Islet precursor cell (in vitro differentiated cells): ENCODE measurements at places on chromosomes 6 and 20.
A peak's percentile ranks its signal among the peaks of the same experiment; 100 is the strongest.

- DNase-seq, result no peak
Measured at GRCh38 chr6:91141346-91141745, 554.5 kb upstream of the MAP3K7 start.

DNA sequence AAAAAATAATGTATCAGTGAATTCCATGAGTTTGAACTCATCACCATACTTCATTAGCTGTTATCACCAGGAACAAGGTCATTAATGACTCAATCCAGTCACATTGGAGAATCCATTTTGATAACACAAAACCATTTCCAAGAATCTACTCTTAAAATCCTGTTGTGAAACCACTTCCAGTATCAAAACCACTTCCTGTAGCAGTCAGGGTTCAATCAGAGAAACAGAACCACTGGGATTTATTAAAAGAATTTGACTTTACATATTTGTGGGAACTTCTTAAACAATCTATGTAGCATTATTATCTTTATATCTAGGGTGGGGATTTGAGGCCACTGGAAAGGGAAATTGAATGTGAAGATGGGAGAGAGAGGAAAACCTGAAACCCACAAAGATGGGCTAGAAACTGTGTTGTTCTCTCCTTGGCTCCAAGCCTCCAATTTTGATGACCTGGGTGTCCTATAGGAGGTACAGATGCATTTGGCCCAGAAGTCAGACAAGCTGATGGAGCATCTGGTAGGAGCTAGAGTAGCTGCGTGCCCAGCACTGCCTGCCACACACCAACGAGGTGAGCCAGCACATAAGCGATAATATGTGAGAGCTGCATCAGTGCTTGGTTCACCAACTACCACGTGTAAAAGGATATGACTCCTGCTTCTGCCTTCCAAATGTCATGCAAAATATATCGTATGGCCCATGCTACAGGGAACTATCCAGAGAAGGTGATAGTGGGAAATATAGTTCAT lies 117.0 kb downstream of the TMEM200A start:
- DNase-seq, result no peak

DNA sequence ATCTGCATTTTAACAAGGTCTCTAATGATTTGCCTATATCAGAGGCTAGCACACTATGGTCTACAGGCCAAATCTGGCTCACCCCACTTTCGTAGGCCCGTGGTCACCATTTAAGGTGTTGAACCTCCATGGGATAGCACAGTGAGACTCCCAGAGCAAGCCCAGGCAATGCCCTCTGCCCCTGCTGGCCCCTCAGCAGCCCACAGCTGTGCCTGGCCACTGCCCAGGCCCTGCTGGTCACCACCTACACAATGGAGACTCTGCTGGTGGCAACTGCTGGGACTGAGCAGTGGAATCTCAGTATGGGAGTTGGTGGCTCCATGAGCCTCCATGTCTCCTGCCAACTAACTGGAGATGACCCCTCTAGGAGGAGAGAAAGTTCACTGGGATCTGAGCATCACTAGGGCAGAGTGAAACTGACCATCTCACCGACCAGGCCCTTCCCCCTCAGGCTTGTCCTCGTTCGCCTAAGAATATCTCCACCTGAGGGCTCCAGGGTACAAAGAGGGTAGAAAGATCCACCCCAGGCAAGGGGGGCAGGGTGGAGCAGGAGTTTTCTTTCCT lies 2.3 kb downstream of the ANKRD66 start:
- DNase-seq, result no peak

- peak; percentile 86 for DNase-seq
Measured at GRCh38 chr6:105992315-105992961, 93.7 kb upstream of the PRDM1 start.

GRCh38 chr6:105921781-105922180 lies 164.4 kb upstream of the PRDM1 start:
- DNase-seq, result no peak

DNA sequence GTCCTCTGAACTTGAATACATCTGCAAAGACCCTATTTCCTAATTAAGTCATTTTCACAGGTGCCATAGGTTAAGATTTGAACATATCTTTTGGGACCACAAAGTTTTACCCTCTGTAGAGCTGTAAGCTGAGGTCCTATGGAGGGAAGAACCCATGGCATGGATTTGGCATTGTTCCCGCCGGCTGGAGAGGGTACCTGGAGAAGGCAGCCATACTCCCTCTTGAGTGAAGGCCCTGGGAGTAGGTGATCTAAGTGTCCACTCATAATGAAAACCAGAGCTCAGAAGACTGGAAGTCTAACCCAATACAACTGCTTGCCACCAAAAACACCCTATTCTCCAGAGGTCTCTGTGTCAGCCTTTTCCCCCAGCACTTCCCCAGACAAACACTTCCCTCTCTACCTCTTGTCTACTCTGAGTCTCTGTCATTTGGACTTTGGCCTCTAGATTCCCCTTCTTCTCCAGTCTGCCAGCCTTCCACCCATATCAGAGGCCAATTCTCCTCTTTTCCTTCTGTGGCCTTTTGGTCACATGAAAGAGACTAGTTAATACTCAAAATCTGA lies 363.9 kb downstream of the MAFB start:
- no peak for DNase-seq

DNA sequence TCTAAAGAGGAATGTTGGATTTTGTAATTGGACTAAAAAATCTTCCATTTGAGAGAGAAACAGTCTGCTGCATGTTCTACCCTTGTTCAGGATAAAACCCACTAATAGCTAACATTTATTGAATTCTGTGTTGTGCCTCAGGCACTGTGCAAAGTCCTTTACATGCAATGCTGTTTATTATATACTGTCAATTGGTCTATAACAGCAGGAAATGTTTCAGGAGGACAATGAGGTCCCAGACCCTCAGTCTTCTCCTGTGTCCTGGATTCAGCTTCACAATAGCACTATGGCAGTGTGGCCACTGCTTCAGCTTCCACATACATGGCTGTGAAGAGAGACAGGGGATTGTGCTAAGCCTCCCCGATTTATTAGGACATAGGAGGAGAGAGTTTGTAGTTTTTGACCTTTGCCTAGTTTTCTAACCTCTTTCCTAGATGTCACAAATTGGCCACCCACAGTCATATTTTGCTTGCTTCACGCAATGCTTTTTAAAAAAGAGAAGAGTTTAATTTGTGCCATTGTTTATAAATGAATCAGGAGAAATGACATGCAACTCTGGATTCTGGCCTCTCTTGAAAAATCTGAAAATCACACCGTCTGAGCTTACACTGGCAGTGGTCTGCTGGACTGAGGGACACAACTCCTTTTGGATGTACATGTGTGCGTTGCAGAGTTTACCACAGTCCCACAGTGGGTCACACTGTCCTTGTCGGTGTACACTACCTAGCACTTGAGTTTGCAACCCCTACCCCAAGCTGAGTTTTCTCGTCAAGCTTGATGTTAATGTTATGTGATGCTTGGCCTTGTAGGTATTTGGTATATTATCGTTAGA lies 11.3 kb downstream of the PTPN1 start:
- no peak for DNase-seq

DNA sequence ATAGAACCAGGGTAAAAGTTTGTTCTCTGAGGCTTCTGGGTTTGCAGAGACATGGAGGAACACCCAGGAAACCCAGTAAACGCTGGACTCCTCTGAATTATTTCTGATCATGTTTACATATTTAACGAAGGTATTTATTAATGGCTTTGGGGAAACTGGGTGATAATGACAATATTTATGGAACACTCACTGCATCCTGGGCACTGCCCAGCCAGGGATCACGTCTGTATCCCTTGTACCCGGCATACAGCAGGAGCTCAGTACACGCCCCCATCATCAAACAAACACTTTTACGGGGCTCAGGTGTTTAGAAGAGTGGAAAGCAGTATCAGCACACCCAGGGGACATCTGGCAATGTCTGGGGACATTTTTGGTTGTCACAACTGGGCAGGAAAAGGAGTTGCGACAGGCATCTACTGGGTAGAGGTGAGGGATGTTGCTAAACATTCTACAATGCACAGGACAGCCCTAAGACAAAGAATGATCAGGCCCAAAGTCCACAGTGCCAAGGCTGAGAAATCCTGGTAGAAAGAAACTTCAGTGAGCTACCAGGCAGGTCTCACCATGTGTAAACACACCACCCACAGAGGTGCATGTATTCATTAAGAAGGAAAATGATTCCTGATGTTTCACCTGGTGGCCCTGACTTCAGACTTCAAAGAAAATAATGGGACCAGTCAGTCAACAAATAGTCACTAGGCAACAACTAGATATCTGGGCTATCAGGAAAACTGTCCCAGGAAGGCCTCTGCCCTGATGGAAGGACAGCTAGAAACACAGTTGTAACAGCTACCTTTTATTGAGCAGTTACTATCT lies 35.3 kb downstream of the ZMYND8 start:
- no peak for DNase-seq

DNA sequence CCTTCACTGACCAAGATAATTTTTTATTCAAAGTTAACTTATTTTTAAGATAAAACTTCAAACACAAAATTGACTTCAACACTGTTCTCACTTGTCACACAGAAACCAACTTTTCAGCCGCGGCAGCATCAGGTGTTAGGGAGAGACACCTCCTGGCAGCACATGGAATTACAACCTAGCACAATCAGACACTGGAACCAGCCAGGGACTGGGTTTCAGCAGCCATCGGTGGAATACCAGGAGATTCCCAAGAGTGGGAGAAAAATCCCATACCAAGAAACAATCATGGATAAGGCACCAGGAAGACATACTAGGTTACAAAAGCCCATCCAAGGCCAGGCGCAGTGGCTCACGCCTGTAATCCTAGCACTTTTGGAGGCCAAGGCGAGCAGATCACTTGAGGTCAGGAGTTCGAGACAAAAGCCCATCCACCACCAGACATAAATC lies 70.0 kb downstream of the SNX5 start:
- DNase-seq, result peak; percentile 81

DNA sequence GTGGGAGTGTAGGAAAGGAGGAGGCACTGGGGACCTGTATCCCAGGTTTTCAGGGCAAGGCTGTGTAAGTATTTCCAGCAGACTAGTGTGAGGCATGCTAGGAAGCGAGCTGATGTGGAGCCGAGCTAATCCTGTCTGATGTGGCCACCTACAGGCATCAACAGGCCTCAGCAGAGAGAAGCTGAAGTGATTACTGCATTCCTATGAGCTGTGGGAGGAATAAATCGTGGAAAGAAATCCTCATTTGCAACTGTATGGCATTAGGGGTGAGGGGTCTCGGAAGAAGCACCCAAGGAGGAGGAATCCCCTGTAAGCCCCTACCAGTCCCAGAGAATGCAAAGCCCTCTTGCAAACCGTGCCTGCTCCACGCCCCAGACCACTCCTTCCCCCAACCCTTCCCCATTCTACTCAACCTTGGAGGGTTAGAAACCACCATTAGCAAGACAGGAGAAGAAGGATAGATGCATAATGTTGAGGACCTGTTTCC lies 41.6 kb downstream of the C6orf15 start:
- DNase-seq, result peak; percentile 92

- no peak for DNase-seq
Measured at GRCh38 chr20:47269309-47270165, 87.0 kb downstream of the ZMYND8 start.

GRCh38 chr6:31356216-31356945 lies 598 bp downstream of the HLA-B start:
- DNase-seq, result no peak

DNA sequence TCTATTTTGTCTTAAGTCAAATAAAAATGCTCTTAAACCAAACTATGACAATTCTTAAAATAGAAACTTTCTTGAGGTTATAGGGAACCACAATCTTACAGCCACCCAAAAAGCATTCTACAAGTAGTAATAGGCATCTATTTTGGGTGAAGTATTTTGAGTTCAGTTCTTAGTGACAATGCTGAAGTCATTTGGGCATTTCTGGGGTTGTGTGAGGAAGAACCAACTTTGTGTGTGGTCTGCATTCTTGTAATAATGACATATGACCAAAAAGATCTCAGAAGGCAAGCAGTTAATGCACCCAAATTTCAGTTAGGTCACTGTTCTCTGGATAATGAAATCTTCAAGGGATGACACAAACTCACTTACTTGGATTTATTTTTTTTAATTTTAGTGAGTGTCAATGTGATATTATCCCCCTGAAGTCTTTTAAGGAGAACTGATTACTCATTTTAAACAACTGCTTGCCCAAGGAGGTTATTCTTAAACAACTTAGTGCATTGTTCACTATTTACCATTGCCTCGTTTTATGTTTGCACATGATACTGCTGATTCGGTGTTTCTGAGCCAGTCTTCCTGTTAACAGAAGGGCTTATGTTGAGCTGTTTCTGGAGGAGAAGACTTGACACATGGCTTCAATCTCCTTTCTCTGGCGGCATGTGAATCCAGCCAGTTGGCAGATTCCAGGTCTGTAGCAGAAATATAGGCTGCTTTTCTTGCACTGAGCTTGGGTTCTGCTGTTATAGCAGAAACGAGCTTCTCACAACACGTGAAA lies 618.9 kb downstream of the BCKDHB start:
- no peak for DNase-seq

DNA sequence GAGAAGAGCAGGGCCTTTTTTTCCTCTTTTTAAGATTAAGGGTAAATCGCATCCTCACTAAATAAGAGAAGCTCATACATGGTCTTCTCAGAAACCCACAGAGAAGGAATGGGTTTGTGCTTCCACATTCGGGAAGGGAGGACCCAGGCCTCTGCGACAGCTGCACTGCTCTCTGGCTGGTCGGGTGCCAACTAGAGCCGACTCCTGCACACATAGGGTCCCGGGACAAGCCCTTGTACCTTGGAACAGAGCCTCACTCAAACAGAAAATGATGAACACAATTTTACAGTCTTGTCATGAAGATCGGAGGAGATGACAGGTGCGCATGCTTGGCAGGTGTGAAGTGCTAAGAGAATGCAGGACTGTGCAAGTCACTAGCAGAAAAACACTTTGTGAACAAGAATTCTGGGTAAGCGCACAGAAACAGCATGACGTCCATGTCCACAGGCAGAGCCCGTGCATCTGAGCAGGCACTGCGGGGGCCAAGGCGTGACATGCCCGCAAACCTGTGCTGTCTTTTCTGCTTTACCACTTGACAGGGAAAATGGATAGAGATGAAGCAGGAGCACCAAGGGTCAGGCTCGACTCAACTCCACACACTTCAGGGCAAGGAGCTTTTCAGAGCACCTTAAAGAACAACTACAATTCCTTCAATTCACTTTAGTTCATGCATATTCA lies 101.0 kb upstream of the MPC1 start:
- no peak for DNase-seq

GRCh38 chr6:166541366-166541765 lies 45.1 kb downstream of the RAMACL start:
- DNase-seq, result no peak

GRCh38 chr20:49573900-49574416 lies 6.0 kb upstream of the PTGIS start:
- no peak for DNase-seq

- DNase-seq, result no peak
Measured at GRCh38 chr6:108673602-108674001, 112.9 kb downstream of the FOXO3 start.

GRCh38 chr6:42075159-42075838 lies 25.0 kb downstream of the TAF8 start:
- DNase-seq, result peak; percentile 91

DNA sequence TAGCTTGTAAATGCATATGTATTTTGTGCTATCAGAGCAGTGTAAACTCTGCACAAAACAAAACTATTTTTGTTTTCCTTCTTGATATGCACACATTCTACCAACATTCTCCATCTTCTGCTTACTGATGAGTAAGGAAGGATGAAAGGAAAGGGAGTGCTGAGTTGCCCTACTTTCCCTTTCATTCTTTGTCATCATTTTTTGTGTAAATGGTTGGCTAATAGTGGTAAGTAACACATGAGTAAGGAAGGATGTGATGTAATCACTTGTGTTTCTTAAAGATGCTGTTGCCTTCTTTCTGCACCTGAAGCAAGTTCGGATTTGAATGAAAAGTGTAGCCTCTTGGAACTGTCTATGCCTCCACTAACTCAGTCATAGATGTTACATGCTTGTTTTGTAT lies 4.6 kb upstream of the REV3L start:
- no peak for DNase-seq

- DNase-seq, result no peak
Measured at GRCh38 chr6:24504287-24504648, 9.5 kb downstream of the ALDH5A1 start.
